Activated T-cell treated with anti-CD3 and anti-CD28 coated beads for 48 hours (primary cell): ENCODE measurements at places on chromosomes 3 and 15.
A peak's percentile ranks its signal among the peaks of the same experiment; 100 is the strongest.

DNA sequence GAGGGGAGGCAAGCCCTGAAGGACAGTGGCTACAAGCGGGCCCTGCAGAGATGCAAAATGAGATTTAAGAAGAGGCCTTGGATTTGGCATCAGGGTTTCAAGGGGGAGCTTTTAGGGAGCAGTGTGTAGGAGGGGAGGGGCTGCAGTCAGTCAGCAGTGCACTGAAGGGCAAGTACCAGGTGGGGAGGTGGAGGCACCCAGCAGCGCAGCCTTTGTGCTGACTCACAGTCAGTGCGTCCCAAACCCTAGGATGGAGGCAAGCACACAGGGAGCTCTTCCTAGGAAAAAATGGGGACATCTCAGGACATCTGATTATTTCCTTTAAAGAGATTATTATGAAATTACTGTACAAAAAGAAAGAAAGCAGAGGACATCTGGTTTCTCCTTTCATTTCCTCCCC is 80.0 kb downstream of the AAGAB start:
- no peak for DNase-seq

GRCh38 chr3:190718671-190719070 is 143.8 kb downstream of the GMNC start:
- DNase-seq = no peak

- DNase-seq = no peak
These were observed 33.3 kb upstream of the SPESP1 start for GRCh38 chr15:68897016-68897415.

- DNase-seq = no peak
These were observed 22.6 kb downstream of the PBRM1 start for GRCh38 chr3:52663098-52663497.

GRCh38 chr15:77851691-77852090 is 219.0 kb upstream of the LINGO1 start:
- DNase-seq = no peak

DNA sequence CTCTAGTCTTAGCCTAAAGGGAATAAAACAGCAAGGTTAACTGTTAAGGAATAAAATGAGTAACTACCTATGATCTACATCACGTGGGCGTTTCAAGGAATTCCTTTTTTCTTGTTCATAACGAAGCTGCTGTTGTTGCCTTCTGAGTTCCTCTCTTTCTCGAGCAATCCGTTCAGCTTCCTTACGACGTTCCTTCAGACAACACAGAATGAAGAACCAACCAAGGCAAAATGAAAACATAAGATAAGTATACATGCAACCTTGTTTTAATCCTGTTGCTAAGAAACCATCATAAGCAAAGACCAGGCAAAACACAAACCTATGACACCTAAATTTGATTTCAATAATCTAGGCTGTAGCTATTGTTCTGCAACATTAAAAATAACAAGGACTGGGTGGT is 44.1 kb downstream of the SLTM start:
- DNase-seq = no peak

- no peak for DNase-seq
These were observed 52.8 kb upstream of the UTS2B start for GRCh38 chr3:191383124-191383523.

- no peak for DNase-seq
These were observed 1.7 kb upstream of the SLC9A9 start for GRCh38 chr3:143849854-143850549.

DNA sequence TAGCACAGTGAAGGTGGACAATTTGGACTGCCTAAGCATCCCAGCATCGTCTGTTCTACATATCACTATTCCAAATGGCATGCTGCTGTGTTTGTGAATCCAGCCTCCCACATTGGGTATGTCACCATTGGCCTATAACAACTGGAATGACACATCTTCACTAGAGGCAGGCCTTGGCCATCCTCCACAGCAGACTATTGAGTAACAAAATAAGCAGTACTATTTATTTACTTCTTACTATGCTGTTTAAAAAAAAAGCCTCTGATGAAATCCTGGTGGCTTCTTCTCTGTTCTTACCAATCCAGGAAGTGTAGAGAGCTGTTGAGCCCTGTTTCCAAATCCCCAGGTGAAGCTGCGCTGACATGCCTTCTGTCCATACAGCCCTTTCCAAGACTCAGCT is 30.6 kb upstream of the CERS3 start:
- no peak for DNase-seq

DNA sequence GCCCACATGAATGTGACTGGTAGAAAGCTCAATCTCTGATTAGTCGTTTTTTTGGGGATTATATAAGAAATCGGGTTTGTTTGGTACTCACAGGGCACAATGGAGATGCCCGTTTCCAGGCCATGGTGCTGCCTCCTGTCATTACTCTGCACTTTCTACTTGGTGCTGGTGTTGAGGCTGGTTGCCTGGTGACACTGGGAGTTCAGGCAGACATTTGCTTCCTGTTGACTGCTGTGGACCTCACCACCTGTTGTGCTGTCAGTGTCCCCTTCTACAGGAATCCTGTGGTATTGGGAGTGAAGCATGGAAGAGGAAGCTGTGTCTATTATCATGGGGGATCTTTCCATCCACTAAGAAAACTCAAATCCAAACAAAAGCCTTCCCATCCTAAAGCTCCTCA is 227.2 kb upstream of the TBL1XR1 start:
- DNase-seq = no peak

DNA sequence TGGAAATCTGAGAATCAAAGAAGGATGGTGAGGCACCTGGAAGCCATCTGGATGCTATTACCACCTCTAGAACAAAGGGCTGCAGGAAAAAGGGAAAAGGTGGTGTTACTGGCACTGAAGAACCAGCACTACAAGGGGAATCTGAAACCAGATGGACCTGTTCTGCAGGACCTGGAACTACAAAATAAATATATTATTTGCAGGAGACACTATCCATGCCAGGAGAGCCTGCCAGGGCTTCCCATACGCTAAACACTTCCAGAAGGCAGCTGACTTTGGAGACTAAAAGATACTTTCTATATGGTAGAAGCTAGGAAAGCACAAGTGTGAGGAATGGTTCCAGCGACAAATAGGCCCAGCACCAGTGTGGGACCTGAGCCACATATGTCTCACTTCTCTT is 83.4 kb upstream of the POU1F1 start:
- no peak for DNase-seq

GRCh38 chr3:133464573-133464972 is 64.7 kb downstream of the BFSP2 start:
- DNase-seq = no peak

DNA sequence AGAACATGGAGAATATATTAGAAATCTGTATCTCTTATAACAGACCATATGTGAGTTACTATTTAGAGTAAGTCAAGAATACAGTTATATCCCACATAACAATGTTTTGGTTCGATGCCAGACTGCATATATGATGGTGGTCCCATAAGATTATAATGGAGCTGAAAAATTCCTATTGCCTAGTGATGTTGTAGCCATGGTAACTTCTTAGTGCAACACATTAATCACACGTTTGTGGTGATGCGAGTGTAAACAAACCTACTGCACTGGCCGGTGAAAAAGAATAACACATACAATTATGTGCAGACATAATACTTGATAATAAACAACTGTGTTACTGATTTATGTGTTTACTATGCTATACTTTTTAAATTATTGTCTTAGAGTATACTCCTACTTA is 69.8 kb upstream of the MNS1 start:
- no peak for DNase-seq

DNA sequence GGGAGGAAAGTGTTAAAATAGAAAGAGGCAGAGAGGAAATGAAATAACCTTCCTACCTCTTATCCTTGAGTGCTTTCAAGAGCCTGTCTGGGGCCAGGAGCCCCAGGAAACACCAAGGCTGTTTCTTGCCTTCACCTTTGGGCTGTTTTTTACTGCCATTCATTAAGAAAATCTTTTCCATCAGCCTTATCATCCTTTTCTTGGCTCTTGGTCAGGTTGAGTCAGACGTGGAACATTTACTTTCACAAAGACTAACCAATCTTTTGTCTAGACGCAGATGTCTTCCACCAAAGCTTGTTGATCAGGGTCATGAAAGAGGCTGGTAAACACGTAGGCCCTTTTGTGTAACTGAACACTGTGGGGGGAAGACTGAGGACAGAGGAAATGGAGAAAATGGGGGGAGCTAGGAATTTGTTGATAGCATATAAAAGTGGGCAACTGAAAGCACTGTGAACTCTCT is 151.0 kb upstream of the THBS1 start:
- DNase-seq = no peak

GRCh38 chr3:58874248-58874741 is 175.5 kb downstream of the CFAP20DC start:
- no peak for DNase-seq

- DNase-seq = no peak
These were observed 481.9 kb downstream of the FOXP1 start for GRCh38 chr3:71101626-71102025.

GRCh38 chr3:123129092-123129491 is 62.3 kb downstream of the PDIA5 start:
- DNase-seq = no peak

- DNase-seq = peak; percentile 15
These were observed 70.3 kb upstream of the PPP2R3A start for GRCh38 chr3:135895106-135895733.
